Choroid plexus epithelial cell (primary cell): ENCODE measurements at places on chromosomes 6 and 20.

GRCh38 chr6:135209803-135210202 lies 28.7 kb downstream of the MYB start:
- DNase-seq: no peak

DNA sequence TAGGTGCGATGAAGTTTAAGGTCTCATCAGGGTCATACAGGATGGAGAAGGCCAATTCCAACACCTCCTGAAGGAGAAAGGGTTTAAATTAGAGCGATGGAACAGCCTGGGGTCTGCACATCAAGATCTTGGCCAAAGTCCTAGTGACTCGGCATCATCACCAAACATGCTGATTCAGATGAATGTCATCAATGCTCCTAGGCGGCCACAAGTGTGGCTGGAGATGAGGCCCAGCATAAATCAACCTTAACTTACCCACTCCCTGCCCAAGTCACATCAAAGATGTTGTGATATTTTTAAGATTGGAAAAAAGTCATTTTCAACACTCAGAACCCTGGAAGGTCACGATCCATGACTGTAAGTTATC lies 37.5 kb downstream of the ELMO2 start:
- no peak for DNase-seq

GRCh38 chr6:77822265-77822664 lies 169.4 kb downstream of the MEI4 start:
- no peak for DNase-seq

- no peak for DNase-seq
Measured at GRCh38 chr20:62022575-62023139, 43.0 kb downstream of the TAF4 start.

DNA sequence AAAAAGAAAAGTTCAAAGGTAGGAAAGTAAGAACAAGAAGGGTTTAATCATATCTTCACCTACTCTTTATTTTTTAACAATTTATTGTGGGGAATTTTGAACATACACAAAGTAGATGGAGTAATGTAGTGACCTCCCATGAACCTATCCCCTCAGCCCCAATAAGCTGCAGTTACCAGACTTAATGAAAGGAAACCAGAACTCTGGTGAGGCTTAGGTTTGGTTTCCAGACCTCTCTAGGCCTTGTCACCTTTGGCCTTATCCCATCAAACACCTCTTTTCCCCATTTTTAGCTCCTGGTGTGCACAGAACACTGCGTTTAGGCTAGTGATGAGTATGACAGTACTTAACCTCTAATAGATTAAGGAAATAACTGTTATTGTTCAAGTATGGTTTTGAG lies 42.0 kb downstream of the CBFA2T2 start:
- no peak for DNase-seq

DNA sequence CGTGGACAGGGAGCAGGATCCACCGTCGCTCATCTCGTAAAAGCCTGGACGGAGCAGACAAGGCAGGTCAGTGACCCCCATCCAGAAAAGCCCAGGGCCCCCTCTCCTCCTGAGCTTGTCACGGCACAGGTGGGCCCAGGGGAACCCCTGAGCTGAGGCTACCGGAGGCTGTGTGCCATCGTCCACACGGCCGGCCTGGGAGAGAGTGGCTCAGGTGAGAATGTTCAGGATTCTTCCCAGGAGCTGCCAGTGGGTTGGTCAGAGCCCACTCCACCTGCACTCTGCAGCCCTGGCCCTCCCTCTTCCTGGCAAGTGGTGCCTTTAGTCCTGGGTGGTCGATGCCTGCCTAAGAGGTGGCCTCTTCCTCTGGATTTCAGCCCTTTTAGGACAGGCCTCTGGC lies 9.2 kb downstream of the DACT2 start:
- no peak for DNase-seq

DNA sequence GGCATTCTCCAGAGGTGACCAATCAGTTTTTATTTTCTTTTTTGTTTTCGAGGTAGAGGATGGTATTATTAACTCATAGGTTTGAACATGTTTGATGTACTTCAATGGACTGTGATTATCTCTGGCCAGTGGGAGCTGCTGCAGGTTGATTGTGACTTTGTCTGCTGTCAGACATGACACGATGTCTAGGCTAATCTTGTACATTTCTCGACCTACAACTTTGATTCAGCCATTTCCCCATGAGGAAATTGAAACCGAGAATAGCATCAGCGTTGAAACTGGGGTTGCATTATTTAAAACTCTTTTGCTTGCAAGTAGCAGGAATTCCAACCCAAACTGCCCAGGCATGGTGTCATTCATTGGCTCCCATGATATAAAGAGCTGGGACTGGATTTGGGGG lies 218.9 kb downstream of the CDH26 start:
- DNase-seq: no peak

DNA sequence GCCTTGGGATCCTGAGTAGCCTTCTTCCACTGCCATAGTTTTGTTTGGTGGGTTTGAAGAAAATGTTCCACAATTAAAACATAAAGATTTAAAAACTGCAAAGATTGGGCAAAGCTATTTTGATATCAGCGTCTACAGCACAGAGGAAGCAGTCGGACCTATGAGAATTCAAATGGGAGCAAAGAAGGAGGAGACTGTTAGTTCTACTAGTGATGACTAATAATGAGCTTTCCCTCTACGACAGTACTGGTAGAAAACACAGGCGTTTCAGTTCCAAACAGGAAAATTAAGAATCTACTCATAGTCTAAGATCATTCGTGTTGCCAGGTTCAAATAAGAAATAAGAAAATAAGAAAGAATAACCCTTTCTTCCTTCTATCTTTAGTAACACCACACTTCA lies 121.2 kb downstream of the INSM1 start:
- DNase-seq: no peak

GRCh38 chr6:17381424-17382147 lies 11.8 kb upstream of the CAP2 start:
- peak; percentile 80 for DNase-seq

DNA sequence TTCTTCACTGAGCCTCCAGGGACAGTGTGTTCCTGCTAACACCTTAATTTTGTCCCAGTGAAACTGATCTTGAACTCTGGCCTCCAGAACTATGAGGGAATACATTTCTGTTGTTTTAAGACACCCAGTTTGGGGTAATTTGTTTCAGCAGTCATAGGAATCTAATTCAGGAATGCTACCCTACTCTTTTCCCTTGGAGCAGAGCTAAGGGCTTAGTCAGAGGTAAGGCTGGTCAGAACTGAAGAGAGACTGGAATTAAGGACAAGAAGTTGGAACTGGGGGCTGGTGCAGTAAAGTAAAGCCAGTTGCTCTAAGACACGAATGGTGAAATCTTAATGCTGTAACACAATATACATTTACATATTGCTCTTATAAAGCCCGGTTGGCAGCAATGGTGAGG lies 809.7 kb downstream of the MAFB start:
- no peak for DNase-seq

DNA sequence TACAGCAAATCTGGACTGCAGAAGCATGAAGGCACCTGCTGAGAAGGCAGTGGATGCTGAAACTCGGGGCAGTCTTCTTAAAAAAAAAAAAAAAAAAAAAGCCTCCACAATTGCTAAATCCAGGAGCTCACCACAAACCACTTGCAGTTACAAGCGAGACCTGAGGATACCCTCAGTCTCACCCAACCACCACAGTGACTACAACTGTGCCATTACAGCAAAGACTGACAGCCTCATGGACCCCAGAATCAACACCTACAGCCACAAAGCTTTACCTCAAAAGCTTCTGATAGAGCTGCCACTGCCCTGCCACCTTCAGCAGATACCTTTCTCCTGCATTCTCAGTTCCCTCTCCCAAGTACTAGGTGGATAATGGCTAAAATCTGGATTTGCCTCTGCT lies 9.0 kb downstream of the COL21A1 start:
- no peak for DNase-seq

DNA sequence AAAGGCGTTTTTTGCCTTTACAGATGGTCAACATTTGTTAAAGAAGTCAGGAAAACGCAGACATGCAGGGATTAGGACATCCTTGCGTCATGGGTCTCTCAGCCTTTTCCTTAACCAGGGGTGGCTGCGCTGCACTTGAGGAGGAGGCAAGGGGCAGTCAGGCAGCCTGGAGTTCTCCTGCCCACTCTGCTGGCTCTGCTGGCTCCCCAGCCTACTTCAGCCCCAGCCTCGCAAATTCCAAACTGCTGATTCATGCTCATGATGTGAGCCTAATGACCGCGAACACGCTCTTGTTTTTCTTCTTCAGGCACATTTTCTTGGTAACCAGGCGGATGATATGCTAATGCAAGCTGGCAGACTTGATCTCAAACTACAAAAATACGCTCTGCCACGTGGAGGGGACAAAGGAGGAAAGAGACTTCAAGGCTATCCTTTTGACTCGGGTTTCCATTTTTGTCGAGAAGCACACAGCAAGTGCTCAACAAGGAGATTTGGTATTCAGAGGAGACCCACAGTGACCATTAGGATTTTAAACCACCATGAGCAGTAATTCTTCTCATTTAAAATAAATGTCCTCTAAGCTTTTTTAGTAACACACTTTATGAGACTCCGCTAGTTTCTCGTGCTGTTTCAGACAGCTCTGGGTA lies 290.3 kb upstream of the STXBP5 start:
- DNase-seq: peak; percentile 99

DNA sequence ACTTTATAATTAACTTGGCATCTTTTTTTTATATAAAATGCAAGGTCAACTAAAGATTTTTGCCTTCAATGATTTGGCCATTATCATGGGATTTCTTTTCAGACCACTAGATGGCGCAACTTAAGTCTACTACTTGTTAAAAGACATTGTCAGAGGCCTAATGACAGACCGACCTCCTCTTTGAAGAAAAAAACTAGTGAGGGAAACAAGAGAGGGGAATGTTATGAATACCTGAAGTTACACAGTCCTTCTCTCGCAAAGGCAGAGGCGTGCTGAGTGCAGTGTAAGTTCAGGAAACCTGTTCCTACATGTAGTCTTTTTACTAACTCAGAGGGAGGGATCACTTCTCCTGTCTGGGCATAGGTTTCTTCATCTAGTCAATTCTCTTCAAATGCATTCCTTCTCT lies 9.3 kb downstream of the TRAPPC3L start:
- DNase-seq: peak; percentile 81

GRCh38 chr6:79239536-79240168 lies 5.2 kb upstream of the HMGN3 start:
- DNase-seq: no peak
